ENCODE measurements at places on chromosomes 6 and 20.

DNA sequence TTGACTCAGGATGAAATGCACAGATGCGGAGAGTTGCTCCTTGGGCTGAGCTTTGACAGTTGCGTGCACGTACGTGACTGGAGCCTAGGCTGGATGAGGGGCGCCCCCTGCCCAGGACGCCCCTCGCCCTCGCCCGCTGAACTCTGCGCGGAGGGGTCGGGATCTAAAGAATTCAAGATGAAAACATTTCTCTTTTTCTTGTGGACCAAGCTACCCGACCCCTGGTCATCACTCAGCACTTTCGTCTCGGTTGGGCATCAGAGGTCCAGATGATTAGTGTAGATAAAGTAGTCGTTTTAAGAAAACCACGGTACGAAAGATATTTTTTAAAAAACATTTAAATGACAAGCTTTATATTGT, 700 bp downstream of the DTD1 start:
- DNase-seq: no peak

GRCh38 chr6:165718491-165718891, 55.5 kb upstream of the PDE10A start:
- DNase-seq: no peak

DNA sequence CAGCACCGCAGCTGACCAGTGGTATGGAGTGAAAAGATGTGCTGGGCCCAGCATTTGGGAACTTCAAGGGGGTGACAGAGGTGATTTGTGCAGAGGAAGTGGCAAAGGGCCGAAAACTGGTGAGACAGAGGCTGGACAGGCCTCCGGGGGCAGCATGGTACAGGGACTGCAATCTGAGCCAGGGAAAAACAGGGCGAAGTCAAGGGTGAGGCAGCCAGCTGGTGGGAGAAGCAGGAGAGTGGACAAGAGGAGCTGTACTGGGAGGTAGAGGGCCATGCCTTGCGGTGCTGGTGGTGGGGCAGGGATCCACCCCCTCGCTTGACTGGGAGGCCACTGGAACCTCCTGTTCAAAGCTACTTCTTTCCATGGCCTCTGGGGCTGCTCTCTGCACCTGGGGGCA, 7.3 kb upstream of the GFRA4 start:
- DNase-seq: no peak

DNA sequence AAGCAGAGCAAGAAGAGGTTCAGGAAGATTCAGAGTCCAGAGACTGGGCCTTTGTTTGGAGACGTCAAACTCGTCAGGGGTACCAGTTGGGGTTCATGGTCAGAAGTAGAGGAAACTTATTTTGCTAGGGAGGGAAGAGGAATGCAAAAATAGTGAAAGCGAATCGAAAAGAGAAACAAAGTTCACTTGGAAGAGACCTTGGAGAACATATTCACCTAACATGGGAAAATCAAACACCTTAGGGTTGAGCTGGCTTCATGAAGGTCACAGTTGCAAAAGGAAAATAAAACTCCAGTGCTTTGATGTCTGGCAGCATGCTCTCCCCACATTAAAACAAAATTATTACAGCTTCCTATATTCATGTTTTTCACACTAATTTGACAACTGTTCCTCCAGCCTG, 440.4 kb downstream of the EPM2A start:
- no peak for DNase-seq

GRCh38 chr6:89350281-89350966, 2.1 kb downstream of the UBE2J1 start:
- no peak for DNase-seq

DNA sequence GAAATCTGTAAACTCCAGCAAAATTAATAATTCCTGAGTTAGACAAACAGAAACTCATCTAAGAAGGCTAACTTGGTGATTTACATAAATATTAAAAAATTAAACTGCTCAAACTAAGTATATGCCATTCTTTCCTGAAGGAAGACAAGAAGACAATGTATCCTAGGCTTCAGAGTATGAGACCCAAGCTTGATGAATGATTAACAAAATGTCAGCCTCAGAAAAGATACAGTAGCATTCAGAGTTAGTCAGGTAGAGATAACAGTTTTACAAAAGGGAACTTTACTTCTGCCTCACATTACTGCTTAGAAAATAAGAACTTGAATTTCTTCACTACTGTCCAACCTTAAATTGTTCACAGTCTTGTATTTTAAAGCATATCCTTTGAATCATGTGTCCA, 12.0 kb downstream of the CSNK2A1 start:
- no peak for DNase-seq

DNA sequence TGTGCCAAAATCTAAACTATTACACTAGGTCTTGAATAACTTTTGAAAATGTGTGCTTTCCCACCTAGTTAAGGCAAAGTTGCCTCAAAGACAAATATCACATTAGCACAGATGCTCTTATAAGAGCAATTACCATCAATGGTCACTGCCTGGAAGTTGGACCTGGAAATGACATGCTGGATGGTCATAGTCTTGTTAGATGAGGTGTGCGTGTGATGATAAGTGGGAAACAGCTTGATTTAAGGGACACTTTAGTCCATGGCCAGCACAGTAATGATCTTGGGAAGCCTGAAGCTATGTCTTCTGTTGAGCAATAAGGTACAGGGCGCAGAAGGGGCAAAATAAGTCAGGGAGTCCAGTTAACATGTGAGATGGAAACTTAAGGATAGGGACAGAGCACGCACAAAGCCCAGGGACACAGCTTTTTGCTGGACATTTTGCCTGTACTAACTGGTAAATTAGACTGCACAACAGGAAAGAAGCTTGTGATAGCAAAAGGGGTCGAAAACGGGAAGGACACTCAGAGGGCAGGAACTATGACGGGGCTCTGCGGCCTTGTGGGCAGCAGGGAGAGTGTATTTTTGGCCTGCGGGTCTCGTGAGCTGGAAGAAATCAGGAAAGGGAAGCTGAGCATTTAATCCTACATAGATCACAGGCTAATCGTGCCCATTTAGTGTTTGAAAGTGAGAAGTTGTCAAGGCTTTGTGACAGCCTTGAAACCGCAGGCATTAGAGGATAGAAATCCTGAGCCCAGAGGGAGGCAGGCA, 66.7 kb upstream of the BMP2 start:
- no peak for DNase-seq

- no peak for DNase-seq
These were observed 693 bp downstream of the FAM50B start for GRCh38 chr6:3849681-3850450.

Measured in HS-27A (cell line).